ENCODE measurements at places on chromosomes 6 and 20.

GRCh38 chr6:146905181-146905704, 299.0 kb upstream of the STXBP5 start:
- no peak overlapping the region for H3K4me3 ChIP-seq
- no peak overlapping the region for H3K27ac ChIP-seq
- no peaks in the 10 kb centered on the region for H3K27me3 ChIP-seq
- peaks cover 5% of the 10 kb centered on the region for H3K4me1 ChIP-seq
- H3K36me3 ChIP-seq: no peaks in the 10 kb centered on the region

DNA sequence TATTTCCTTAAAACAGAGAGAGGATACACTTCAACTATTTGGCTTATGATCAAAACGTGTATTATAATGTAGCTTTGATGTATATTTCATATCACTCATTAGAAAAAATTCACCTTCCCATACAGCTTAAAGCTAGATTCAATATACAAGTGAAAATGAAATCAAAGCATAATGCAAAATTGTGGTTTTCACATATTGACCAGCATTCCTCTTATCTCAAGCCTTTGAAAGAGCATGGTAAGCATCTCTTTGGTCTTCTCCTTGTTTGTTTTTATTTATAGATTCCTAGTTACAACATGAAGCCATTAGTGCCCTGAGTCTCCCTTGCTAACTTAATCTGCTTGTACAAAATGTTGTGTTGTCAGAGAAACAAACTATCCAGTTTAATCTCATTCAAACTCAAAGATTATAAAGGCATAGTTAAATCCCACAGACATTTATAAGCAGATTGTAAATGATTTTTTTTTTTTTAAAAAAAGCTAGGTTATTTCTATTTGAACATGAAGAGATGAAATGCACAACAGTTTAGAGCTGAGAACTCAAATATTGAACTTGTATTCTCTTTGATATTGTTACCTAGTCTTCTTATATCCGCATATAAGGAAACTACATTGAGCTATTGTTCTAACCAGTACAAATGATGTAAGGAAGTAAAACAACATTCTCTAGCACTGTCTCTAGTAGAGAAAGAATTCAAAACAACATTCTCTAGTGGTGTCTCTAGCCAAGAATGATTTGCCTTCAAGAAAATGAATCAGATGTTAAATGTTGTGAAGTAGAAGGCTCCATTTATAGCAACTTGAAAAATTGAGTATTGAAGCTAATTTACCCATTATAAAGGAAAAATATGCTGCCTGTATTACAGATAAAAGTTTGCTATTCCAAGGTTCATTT, 31.2 kb upstream of the SMIM28 start:
- no peaks in the 10 kb centered on the region for H3K4me1 ChIP-seq
- H3K27ac ChIP-seq: no peak overlapping the region
- H3K4me3 ChIP-seq: no peak overlapping the region
- no peaks in the 10 kb centered on the region for H3K36me3 ChIP-seq

- no peak overlapping the region for H3K4me3 ChIP-seq
- no peaks in the 10 kb centered on the region for H3K4me1 ChIP-seq
- no peaks in the 10 kb centered on the region for H3K36me3 ChIP-seq
- no peaks in the 10 kb centered on the region for H3K27me3 ChIP-seq
- no peak overlapping the region for H3K27ac ChIP-seq
- DNase-seq: peak; percentile 14
These were observed 16.2 kb downstream of the GABRR2 start for GRCh38 chr6:89298680-89299465.

DNA sequence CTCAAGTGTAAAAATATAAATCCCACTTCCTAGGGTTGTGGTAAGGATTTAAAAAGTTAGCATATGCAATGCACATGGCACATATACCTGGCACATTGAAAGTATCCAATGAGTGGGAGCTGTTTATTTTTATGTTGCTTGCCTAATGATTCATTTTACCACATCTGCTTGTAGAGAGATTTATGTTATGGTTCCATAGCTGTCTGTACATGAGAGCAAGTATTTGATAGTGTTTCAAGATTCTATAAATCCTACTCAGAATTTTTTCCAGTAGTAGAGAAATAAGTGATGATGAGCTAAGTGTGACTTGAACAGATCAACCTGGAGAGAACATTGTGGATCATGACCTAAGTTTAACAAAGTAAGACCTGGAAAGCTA, 125.3 kb upstream of the SPTLC3 start:
- DNase-seq: no peak
- no peaks in the 10 kb centered on the region for H3K27me3 ChIP-seq
- no peak overlapping the region for H3K4me3 ChIP-seq
- no peaks in the 10 kb centered on the region for H3K36me3 ChIP-seq

GRCh38 chr20:13873831-13874230, 89.0 kb downstream of the NDUFAF5 start:
- no peak for DNase-seq
- no peak overlapping the region for H3K4me3 ChIP-seq
- H3K4me1 ChIP-seq: no peaks in the 10 kb centered on the region
- H3K27me3 ChIP-seq: no peaks in the 10 kb centered on the region
- no peak overlapping the region for H3K27ac ChIP-seq

DNA sequence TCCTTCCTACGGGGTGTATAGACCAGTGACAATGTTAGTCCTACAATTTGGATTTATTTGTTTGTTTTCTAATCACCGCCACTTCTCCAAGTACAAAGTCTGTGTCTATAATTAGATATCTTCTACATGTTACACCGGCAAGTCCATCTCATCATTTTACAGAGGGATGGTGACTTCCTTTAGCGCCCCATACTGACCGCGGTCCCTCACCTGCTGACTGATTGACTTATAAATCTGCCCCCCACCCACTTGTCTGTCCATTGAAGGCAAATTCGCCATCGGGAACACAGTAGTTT, 8.9 kb upstream of the NR2E1 start:
- H3K4me1 ChIP-seq: peaks cover 3% of the 10 kb centered on the region
- no peak for DNase-seq

- no peak for DNase-seq
- H3K4me3 ChIP-seq: no peak overlapping the region
- H3K4me1 ChIP-seq: no peaks in the 10 kb centered on the region
- H3K27me3 ChIP-seq: no peaks in the 10 kb centered on the region
These were observed 148.2 kb upstream of the MLN start for GRCh38 chr6:33952016-33952415.
